Iris pigment epithelial cell (primary cell): ENCODE measurements at places on chromosomes 11 and 22.
A peak's percentile ranks its signal among the peaks of the same experiment; 100 is the strongest.

DNA sequence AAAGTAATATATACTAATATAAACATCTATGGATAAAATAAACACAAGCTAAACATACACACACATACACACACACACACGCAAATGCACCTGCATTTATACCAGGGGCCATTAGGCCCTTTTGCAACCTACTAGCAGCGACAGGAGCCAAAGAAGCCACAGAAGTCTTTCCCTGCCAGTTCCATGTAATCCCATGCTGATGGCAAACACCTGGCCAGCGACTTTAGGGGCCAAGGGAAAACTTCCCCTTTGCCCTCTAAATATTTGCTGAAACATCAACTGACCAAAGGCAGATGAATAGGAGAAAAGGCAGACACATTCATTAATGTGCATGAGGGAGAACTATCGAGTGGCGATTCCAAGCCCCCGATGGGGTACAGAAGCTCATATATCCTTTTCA is 14.8 kb upstream of the P2RY2 start:
- DNase-seq = no peak

- no peak for DNase-seq
Observed at GRCh38 chr11:117096201-117096991, 1.8 kb downstream of the SIK3 start.

DNA sequence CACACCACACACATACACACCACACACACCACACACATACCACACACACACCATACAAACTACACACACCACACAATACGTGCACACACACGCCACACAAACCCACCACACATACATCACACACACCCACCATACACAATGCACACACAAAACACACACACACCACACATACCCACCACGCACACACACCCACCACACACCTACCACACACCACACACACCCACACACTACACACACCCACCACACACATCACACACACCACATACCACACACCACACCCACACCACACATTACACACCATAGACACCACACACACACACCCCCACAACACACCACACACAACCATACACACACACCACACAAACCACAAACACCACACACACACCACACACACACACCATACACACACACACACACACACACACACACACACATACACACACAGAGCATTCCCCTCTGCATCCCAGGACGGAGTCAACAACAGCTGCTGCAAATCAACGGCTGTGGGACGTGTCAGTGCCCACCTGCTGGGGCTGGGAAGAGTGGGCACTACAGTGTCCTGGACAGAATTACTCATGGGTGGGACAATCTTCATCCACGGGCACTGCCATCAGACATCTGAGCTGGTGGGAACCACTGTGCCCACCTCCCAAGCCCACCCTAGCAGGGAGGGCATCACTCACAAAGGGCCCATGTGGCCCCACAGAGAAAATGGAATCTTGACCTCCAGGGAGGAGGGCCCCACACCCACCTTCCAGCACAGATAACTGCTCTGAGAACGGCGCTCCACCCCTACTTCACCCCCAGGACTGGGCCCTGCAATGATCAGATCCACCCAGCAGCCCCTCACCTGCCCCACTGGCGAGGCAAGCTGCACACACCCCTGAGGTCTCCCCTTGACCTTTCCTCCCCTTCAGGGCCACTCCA is 8.4 kb downstream of the TP53I11 start:
- no peak for DNase-seq

- DNase-seq = peak; percentile 80
Observed at GRCh38 chr11:68436985-68437926, 23.3 kb upstream of the PPP6R3 start.

DNA sequence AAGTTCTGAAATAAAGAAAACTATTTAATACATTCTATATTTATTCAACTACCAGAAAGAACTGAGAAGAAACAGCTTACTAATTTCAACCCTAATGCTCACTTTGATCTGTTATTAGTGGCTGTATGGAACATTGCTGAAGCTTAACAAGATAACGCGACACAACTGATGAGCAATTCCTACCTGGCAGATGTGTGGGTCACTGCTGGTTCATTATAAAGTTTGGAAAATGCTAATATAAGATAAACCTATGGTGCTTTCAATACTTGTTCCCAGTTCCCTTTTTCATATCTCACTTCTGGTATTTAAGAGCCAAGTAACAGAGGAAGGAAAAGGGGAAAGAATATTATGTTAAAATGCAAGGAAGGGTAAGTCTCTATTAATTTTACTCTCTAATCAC is 10.5 kb downstream of the CTSC start:
- no peak for DNase-seq

GRCh38 chr22:40875111-40875510 is 13.2 kb upstream of the DNAJB7 start:
- no peak for DNase-seq

- DNase-seq = no peak
Observed at GRCh38 chr11:134543645-134544044, 131.6 kb upstream of the B3GAT1 start.

- no peak for DNase-seq
Observed at GRCh38 chr11:64484191-64485022, 106.6 kb upstream of the SLC22A12 start.

DNA sequence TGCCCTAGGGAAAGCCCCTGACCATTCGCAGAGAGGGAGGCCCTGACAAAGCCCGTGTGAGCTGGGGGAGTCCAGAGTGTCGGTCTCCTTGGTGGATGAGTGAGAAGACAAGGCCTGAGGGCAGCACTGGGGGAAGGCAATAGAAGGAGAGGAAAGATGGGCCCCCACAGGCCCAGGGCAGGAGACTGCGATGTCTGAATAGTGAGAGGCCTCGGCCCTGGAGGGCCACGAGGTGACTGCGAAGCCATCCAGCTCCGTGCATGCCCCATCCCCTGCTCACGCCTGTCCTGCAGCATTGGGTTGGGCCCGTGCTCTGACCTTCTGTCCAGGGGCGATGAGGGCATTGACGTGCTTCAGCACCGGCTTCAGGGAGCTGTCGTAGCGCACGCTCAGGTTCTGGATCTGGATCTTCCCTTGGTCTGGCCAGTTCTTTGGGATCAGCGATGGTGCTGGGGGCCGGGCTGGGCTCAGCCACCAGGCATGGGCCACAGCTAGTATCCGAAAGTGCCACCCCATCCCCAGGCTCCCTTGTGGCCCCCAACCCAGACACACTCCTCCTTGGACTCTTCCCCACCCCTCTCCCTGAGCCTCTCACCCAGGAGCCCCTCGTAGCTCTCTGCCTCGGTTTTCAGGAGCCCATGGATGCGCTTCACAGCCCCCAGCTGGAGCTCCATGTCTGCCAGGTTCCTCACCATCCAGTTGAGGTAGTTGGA is 8.3 kb upstream of the KCNJ11 start:
- no peak for DNase-seq

- DNase-seq = no peak
Observed at GRCh38 chr22:43272301-43272700, 70.9 kb downstream of the SCUBE1 start.
